A549 treated with RU486 at 1 μM for 4 hours (cell line): ENCODE measurements at places on chromosomes 12 and 14. TPM values are rescaled to one million over a fixed set of nuclear protein-coding genes. Genes with fewer than 3 reads are reported as not detected.

The YLPM1 gene
- total RNA-seq, result 34.0 to 48.2 TPM (median 41.1 TPM) in 5 replicates

The KRT5 gene
- total RNA-seq, result 0.54 to 0.61 TPM in 2 of 5 replicates, not detected in the others

The ESR2 gene
- 0.03 TPM in 1 of 5 replicates, not detected in the others for total RNA-seq

The SERPINA4 gene
- not detected in 5 replicates for total RNA-seq

The TRPV4 gene
- 0.08 to 0.17 TPM (median 0.10 TPM) in 5 replicates for total RNA-seq

The SLC5A8 gene
- total RNA-seq, result not detected in 5 replicates

The CEP170B gene
- 15.5 to 27.9 TPM (median 21.4 TPM) in 5 replicates for total RNA-seq
